Mammary microvascular endothelial cell (primary cell): ENCODE measurements at places on chromosomes 1 and 21. TPM values are rescaled to one million over a fixed set of nuclear protein-coding genes. Genes with fewer than 3 reads are reported as not detected.

LCE1D gene
- not detected in 2 replicates for total RNA-seq

INSRR gene
- total RNA-seq, result not detected in 2 replicates

UBE2U gene
- total RNA-seq, result not detected in 2 replicates

KRTAP11-1 gene
- not detected in 2 replicates for total RNA-seq

UMODL1 gene
- not detected in 2 replicates for total RNA-seq

PLXNA2 gene
- total RNA-seq, result 112 and 123 TPM in 2 replicates

OR2M3 gene
- not detected in 2 replicates for total RNA-seq

SPRR2G gene
- not detected in 2 replicates for total RNA-seq

GNAT2 gene
- 0.07 and 0.34 TPM in 2 replicates for total RNA-seq

FAM72D gene
- 2.4 and 4.6 TPM in 2 replicates for total RNA-seq

DMRTA2 gene
- not detected in 2 replicates for total RNA-seq

TNFRSF14 gene
- total RNA-seq, result 99.8 and 104 TPM in 2 replicates

PRKAA2 gene
- total RNA-seq, result 0.10 and 0.27 TPM in 2 replicates

TNFRSF18 gene
- total RNA-seq, result not detected in 2 replicates

SLC25A34 gene
- 0.05 and 0.27 TPM in 2 replicates for total RNA-seq
